Stimulated activated CD8-positive, alpha-beta memory T cell treated with anti-CD3 and anti-CD28 coated beads, Interleukin-4, amount 100 ng/mL, for 24 hours (primary cell): ENCODE measurements at places on chromosomes 2 and 18.

GRCh38 chr2:151978709-151979108 is 120.1 kb downstream of the CACNB4 start:
- DNase-seq, result no peak

GRCh38 chr2:7448578-7449264 is 531.5 kb downstream of the RNF144A start:
- DNase-seq, result no peak

DNA sequence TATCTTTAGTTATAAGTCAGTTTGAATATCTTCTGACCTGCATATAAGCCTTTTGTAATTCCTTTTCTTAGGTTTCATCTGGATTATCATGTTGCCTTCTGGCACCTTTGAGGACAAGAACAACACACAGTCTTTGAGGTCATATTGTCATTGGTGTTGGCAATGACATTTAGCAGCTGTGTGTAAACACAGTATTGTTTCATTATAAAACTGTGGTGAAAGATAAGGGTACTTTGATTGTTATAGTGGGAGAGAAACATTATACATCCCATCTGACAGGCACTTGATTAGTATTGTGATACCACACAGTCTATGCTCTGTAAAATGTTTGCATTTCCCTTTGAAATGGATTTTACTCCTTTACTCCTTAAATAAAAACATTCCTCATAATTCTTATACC is 313.5 kb downstream of the RPRM start:
- DNase-seq, result no peak

- DNase-seq, result no peak
These were observed 10.1 kb downstream of the RPL31 start for GRCh38 chr2:101012054-101012705.

DNA sequence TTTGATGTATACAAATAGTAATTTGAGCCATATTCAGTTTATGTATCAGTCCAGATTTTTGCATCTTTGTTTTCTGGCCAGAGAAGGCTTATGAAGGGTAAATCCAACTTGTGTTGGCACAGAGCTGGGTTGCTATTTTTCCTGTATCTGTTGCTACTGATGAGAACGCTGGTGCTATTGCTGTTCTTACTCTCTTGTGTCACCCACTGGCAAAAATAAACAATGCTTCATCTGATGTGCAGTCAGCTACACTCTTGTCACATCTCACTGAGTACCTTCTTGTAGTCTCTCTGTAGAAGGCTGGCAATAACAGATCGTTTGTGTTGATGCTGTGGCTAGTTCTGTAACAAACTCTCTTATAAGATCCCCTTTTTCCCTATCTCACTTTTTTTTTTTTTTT is 323.4 kb downstream of the CDH19 start:
- DNase-seq, result no peak

DNA sequence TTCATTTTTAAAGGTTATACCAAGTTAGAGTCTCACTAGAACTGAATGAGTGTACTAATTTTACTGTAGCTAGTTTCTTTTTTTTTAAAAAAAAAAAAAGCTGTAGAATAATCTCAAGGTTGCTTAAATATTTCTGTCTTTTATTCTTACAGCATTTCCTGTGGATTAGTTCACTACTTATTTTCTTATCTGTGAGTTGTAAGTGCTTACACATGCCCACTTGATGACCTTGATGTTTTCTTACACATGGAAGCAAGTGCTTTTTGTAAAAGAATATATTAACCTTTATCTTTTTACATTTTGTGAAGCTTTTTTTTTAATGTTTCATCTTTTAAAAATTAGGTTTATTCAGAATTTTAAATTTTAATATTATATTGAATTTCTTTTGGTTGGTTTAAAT is 57.8 kb downstream of the MSH2 start:
- DNase-seq, result no peak

GRCh38 chr2:24104906-24105305 is 18.2 kb downstream of the PFN4 start:
- no peak for DNase-seq

DNA sequence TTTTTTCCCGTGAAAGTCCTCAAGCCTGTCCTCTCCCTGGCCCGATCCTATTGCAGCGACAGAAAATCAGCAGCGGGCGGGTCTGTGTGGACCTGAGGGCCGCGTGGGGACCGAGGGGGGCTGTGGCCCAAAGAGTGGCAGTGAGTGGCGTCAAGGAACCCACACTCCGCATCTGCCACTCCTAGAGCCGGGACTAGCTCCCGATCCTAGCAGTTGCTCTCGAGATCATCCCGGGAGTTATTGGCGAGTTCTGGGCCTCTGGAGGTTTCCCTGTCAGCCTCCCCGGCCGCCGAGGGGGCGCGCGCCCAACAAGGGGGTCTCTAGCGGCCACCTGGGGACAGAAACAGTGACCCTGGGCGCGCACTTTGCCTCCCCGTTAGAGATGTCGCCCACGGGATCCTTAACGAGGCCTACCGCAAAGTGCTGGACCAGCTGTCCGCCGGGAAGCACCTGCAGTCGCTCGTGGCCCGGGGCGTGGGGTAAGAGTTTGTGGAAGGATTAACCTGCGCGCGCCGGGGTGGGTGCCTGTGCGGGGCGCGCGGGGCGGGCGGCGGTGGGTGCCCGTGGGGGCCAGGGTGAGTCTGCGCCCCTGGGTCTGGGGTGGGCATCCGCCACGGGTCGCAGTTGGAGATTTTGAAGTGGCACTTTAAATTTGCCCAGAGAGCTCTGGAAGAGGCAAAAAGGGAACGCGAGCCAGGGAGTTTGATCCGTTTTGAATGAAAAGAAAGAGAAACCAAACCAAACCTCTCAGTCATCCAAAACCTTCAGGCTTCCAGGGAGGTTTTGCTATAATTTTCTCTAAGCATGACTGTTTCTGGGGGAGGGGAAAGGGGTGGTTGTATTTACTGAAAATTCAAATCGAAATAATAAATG is 3.5 kb downstream of the ADCYAP1 start:
- no peak for DNase-seq
